Brain pericyte (primary cell): ENCODE measurements at places on chromosomes 11 and 22.

GRCh38 chr11:48538991-48539390 lies 50.4 kb downstream of the OR4A47 start:
- DNase-seq: no peak

DNA sequence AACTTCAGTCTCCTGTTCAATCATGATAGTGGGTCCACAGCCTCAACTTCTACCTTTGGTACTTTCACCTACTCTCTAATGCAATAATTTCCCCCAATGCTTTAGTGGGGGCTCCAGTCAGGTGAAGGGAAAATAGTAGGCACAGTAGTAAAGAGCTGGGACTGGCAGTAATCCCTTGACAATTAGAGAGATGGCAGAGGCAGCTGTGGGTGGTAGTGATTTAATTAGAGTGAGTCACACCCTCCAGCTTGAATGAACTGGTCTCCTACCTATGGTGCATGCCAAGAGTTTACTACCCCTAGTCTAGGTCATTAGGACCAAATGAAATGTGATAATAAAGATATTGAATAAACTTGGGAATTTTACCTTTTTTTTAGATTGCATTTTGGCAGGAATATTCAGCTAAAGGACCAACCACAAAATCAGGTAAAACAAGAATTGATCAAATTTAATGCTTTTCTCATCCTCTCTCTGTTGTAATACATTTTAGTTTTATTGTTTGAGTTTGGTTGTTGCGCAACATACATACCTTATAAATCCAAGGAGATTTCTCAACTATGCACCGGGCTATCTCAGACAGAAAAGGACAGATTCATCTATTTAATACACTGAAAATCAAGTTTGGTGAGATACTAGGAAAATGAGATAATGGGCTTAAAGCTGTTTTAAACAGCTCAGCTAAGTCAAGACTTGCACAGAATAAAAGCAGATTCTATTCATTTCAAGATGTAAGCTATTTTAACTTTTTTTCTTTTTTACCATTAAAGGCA lies 9.0 kb downstream of the PRRG4 start:
- no peak for DNase-seq

DNA sequence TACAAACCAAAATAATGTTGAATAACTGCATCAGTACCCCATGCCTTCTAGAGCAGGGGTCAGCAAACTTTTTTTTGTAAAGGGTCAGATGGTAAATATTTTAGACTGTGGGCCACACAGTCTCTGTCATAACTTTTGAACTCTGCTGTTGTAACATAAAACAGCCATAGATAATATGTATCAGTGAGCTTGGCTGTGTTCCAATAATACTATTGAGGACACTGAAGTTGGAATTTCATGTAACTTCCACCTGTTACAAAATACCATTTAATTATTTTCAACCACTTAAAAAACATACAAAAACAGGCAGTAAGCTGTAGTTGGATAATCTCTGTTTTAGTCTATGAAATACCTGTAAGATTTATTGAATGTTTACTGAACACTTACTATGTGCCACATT lies 55.2 kb downstream of the PICALM start:
- DNase-seq: no peak

- DNase-seq: no peak
Observed at GRCh38 chr11:103940551-103940950, 95.9 kb upstream of the DDI1 start.

- DNase-seq: no peak
Observed at GRCh38 chr11:8749202-8749601, 66.6 kb downstream of the RPL27A start.

DNA sequence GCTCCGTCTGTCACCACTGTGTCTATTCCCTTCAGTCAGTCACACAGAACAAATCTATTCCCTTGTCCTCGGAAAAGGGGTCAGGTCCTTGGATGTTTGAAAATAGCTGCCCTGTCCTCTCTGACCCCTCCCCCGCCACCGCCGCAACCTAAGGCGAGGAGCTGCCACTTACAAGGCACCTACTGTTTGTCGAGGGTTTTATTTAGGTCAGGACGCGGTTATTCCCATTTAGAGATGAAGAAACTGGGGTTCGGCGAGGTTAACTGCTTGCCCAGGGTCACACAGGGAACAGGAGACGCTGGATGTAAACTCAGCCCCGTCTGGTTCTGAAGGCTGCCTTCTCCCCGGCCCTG lies 1468.1 kb downstream of the BRD1 start:
- no peak for DNase-seq

DNA sequence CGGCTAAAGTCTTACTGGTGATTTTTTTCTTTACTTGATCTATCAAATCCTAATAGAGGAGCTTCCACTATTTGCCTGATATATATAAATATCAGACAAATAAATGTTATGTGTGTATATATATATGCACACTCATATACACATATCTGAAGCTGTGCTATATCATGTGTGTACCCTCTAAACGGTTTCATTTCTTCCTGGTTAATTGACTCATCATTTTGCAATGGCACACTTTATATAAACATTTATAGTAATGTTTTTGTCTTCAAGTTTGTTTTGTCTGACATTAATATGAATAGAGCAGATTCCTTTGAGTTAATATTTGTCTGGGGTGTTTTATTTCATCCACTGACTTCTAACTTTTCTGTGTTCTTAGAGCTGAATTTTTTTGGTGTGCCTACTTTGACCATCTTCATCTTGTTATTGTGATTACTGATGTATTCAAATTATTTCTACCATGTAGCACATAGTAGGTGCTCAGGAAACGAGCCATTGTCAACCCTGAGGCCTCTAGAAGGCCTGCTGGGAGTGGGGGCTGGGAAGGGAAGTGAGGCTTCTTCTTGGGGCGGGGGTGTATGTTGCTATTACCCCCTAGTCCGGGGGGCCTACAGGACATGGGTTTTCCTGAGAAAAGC lies 82.6 kb downstream of the LRRC32 start:
- no peak for DNase-seq

GRCh38 chr11:119651802-119652584 lies 77.0 kb downstream of the NECTIN1 start:
- no peak for DNase-seq

DNA sequence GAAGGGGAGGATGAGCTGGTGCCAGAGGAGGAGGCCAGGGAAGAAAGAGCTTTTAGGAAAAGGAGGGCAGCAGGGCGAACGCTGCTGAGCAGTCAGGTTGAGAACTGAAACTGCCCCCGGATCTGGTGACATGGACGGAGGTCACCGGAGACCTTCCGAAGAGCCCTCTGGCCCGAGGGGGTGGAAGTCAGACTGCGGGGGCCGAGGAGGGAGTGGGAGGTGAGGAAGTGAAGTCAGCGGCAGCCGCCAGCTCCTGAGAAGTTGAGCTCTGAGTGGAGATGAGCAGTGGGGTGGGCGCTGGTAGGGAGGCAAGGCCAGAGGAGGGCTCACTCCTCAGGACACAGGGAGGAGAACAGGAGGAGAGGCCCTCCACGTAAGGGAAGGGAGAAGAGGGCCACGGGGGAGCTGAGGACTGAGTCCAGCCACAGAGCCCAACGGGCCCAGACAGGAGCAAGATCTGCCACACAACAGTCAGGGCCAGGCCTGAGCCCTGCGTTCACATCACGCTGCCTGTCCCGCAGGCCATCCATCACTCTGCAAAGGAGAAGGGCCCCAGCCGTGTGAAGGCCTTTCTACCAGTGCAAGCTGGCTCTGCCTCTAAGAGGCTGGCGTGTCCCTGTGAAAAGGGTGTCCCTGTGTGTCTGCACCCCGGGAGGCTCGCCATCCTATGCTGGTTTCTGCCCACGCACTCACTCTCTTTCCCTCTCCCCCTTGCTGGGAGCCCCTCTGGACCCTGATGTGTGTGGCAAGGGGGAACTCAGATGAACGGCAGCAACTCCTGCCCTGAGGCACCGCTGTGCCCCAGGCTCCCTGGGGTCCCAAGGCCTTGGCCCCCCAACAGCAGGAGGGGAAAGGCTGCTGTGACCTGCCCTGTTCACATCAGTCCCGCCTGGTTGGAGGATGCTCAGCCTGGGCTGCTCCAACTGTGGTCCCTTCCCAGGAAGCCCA lies 19.0 kb upstream of the LRRC32 start:
- DNase-seq: no peak

DNA sequence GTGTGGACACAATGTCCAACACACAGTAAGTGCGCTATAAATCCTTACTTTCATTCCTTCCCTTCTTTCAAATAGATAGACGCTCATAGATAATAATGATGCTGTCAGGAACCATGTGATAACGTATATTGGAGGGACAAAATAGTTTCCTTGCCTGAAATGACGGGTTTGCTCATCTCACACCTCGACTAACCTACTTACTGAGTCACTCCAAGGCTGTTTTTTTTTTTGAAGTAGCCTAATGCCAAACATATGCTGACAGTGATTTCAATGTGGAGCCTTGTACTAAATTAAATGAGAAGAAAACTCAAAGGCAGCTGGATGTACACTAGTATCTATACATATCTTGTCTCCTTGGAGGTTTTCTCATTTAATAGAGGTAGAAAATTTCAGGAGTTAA lies 400.5 kb downstream of the NELL1 start:
- no peak for DNase-seq
